ENCODE measurements at places on chromosomes 16 and 17. TPM values are rescaled to one million over a fixed set of nuclear protein-coding genes. Genes with fewer than 3 reads are reported as not detected.

Gene ASGR1
- total RNA-seq = not detected

DNA sequence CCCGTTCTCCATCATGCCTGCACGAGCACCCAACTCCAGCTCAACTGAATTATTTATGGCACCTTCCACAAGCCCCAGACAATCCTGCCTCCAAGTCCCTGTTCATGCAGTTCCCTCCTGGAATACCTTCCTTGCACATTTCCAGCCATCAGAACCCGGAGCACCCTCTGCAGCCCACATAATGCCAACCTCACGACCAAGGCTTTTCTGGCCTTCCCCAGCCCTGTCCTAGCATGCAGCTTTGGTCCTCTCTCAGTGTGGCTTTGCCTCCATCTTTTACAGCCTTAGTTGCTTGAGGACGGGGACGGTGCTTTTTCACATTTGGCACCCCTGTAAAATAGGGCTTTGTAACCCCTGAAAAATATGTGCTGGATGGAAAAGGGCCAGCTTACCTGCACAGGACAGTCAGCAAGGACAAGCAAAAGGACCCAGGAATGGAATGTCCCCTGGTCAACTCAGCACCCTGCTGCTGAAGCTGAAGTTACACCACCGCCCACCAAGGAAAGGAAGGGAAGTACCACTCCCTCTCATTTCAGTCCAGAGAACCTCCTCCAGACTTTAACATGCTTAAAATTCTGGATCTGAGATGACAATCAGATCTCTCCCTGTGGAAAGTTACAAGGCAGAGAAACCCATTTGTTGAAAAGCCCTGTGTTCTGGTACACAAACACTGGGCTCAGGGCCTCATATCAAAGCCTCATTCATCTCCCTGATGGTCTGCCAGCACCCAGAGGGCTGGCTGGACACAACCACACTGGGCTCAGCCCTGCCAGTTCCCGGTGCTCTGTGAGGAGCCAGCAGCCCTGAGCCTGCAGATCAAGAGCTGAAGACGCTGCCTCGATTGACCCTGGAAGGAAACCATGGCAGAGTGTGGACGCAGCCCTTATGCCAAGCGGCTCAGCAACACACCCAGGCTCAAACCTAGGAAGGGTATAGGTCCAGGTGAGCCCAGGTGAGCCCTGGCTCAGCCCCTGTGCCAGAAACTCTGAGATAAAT, 2.9 kb downstream of the SLC39A11 start:
- H3K27me3 ChIP-seq = no peaks in the 10 kb centered on the region
- H3K4me1 ChIP-seq = peaks cover 12% of the 10 kb centered on the region
- H3K36me3 ChIP-seq = no peaks in the 10 kb centered on the region
- no peak for DNase-seq

DNA sequence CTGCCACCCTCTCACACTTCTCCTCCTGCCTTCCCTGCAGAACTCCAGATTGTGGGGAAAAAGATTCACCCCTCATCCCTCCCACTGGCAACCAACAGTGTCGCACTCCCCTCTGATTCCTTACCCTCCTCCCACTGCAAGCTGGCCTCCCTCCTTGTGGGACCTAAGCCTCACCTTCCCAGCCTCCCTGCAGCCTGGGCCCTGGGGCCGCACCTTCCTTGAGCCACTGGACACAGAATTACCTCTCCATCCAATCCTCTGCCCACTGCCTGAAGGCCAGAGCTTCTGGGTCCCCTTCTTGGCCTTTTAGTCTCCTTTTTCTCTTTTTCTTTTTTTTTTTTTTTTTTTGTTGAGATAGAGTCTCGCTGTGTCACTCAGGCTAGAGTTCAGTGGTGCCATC, 33.9 kb downstream of the NGFR start:
- H3K27me3 ChIP-seq = peaks cover 47% of the 10 kb centered on the region
- DNase-seq = no peak
- H3K27ac ChIP-seq = no peak overlapping the region
- H3K4me1 ChIP-seq = no peaks in the 10 kb centered on the region
- no peak overlapping the region for H3K4me3 ChIP-seq

DNA sequence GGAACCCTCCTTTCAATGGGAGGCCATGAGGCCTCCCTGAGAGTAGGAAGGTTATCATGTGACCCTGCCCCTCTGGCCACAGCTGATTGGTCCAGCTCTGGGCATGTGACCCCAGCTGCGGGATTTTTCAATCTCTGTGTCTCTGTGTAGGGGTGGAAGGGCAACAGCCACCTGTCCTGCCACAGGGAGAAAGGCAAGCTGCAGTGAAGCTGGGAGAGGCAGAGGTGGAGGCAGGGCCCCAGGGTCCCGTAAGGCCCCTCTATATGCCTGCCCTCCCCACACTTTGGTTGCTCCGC, 10.9 kb downstream of the DNAAF8 start:
- H3K27me3 ChIP-seq = no peaks in the 10 kb centered on the region
- H3K27ac ChIP-seq = no peak overlapping the region
- no peaks in the 10 kb centered on the region for H3K4me1 ChIP-seq
- peaks cover 14% of the 10 kb centered on the region for H3K36me3 ChIP-seq
- H3K4me3 ChIP-seq = no peak overlapping the region
- no peak for DNase-seq

- no peaks in the 10 kb centered on the region for H3K36me3 ChIP-seq
- H3K4me1 ChIP-seq = no peaks in the 10 kb centered on the region
- H3K4me3 ChIP-seq = no peak overlapping the region
- DNase-seq = no peak
Observed at GRCh38 chr17:27157297-27157696, 136.6 kb upstream of the WSB1 start.

GRCh38 chr17:17811381-17812210, 25.2 kb downstream of the SREBF1 start:
- no peak overlapping the region for H3K27ac ChIP-seq
- H3K4me1 ChIP-seq = peaks cover 21% of the 10 kb centered on the region
- H3K4me3 ChIP-seq = no peak overlapping the region
- no peaks in the 10 kb centered on the region for H3K27me3 ChIP-seq
- DNase-seq = no peak
- peaks cover 34% of the 10 kb centered on the region for H3K36me3 ChIP-seq

- no peaks in the 10 kb centered on the region for H3K36me3 ChIP-seq
- no peak overlapping the region for H3K4me3 ChIP-seq
- no peak for DNase-seq
- no peak overlapping the region for H3K27ac ChIP-seq
- no peaks in the 10 kb centered on the region for H3K27me3 ChIP-seq
- H3K4me1 ChIP-seq = no peaks in the 10 kb centered on the region
Observed at GRCh38 chr16:68190736-68191510, 45.0 kb downstream of the ESRP2 start.
